NCI-H1417 treated with DMSO at 0.1 percent for 48 hours (cell line): ENCODE measurements at places on chromosomes 11 and 22.

DNA sequence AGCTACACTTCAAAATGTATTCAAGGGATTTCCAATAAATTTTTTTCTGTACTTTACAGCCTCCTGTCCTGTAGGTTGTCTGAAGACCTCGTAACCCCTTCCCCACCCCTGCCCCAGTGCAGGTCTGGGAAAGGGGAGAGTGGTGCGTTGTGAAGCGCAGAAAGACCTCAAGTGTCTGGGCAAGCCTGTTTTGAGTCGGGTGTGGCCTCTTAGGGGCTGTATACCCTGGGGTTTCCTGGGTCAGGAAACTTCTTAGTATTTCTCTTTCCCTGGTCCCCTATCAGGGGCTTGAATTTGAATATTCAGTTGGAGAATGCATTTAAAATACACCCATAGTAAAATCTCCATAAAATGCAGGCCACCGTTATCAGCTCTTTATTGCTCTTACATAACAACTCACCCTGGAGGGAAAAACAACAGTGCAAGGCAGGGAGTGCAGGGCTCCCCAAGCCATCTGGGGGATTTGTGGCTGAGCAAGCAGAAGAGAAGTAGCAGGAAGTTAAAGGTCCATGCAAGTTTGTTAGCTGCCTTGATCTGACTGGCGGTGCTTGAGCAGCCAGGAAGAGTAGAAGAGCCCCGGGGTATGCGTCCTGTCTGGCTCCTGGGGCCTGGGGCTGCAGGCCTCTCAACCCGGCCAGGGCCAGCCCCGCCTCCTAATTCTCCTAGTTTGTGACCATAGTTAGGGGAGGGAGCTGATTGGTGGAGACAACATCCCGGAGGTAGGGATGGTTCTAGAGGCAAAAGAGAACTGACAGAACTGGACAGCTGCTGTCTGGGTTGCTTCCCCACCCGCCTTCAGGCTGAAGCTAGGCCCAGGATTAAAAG lies 25.7 kb downstream of the ARHGAP1 start:
- DNase-seq = no peak

- no peak for DNase-seq
Observed at GRCh38 chr11:126790550-126791081, 210.0 kb downstream of the KIRREL3 start.

DNA sequence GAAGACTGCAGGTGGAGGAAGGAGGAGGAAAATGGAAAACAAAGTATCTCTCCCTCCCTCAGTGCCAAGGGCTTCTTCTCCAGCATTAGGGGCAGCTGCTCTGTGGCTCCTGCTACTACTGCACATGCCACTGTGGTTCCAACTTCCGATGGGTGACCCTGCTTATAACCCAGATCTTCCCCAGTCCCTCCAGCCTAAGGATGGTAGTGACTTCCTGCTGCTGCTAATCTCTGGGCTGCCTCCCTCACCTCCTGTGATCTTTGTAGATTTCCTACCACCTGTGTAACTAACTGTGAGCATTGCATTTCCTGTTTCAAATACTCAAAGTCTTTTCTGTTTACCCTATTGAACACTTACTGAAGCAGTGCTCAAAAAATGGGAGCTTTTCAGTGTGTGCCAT lies 28.7 kb upstream of the TRPC6 start:
- no peak for DNase-seq

DNA sequence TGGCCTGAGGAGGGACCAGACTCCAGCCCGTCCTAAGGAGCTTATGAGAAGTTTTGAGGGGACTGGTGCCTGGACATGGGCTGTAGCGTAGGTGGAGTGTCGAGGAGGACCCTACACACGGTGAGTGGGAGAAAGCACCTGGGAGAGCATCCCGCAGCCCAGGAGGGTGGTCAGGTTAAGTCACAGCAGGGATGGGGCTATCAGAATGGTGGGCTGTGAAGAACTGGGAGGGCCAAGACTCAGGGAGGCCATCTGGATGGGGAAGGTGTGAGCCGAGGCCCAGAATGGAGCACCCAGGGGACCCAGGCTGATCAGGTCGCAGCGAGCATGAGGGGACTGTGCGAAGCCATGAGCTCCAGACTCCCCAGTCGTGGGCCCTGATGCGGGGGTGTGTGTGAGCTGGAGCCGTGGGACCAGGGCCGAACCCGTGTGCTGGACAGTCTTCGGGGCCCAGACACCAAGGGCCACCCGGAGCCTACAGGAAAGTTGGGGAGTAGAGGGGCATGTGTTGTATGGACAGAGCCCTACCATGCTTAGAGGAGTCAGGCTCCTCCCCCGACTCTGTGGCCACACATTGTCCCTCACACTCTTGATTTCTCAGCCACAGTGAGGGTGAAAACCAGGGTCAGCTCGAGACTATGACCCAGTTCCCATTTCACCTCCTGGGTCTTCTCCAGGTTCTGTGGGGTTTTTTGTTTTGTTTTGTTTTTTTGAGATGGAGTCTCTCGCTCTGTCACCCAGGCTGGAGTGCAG lies 54.3 kb downstream of the BCR start:
- no peak for DNase-seq

GRCh38 chr11:117045956-117046355 lies 52.3 kb downstream of the SIK3 start:
- DNase-seq = no peak
